ENCODE measurements at places on chromosomes 13 and 19. TPM values are rescaled to one million over a fixed set of nuclear protein-coding genes. Genes with fewer than 3 reads are reported as not detected.

ZNF416 gene
- 7.3 TPM for total RNA-seq

ZNF567 gene
- 4.3 TPM for total RNA-seq

DNA sequence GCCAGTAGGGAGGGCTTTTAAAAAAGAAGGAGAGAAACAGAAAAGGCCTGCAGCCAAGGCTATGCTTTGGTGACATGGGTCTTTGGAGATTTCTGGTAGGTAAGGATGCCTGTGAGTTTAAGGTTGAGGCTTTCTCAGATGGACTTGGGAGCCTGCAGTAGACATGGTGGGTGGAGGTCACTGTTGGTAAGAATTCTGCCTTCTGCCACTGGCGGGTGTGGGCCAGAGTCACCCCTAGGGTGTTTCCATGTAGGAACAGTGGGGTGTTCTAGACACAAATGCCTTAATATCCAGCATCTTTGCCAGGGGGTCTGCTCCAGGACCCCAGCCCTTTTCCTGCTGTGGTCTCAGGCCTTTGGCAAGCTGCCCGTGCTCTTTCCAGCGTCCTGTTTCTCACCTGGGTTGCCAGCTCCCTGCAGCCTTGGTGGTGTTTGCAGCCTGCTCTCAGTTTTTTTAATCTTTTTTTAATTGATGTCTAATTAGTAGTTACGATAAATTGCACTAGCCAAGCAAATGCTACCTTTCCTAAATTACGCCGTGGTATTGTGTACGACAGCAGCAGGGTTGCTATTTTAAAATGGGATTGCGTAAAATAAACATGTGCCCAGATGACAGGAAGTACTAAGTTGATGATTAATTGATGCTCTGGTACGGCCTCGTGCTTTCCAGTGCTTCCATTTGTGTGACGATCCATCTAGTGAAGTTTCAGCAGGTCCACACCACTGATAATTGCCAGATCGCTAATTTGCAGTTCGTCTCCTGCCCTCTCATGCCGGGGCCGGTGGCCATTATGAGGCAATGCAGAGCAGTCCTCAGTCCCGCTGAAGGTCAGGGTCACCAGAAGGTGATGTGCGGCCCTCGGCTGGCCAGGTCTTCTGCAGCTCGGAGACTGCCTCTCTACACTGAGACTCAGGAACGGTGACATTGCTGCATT lies 35.3 kb upstream of the NPAS1 start:
- no peak for DNase-seq

DNA sequence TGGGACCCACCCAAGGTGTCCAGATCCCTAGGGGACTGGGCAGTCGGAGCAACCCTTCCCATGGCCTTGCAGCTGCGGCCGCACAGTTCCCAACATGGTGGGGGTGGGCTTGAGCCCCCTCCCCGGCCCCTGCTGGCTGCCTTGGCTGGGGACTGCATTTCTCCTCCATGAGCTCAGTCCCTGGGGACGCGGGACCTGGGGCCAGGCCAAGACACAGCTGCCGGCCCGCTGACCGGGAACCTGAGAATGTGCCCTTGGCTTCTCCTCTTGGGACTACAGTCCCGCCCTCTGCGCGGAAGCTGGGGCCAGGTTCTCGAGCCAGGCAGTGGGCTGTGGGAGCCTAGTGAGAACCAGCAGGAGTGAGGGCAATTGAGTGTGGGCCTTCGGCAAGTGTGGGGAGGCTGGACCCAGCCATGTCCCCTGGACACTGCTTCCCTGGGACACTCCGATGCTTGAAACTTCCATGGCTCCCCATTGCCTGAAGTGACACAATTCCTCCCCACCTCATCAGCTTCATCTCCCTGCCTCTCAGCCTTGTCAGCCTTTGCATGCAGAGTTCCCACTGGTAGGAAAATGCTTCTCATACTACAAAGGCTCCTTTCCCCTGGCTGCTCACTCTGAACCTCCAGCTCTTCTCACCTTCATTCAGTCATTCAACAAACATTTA lies 13.1 kb upstream of the NOTCH3 start:
- peak; percentile 87 for DNase-seq

GRCh38 chr19:52722062-52723003 lies 12.5 kb downstream of the ZNF611 start:
- DNase-seq: no peak

Data from heart left ventricle (tissue), 16 donors.